ENCODE measurements at places on chromosomes 1 and 21.

GRCh38 chr1:43522776-43523480 lies 7.8 kb upstream of the PTPRF start:
- DNase-seq = no peak

DNA sequence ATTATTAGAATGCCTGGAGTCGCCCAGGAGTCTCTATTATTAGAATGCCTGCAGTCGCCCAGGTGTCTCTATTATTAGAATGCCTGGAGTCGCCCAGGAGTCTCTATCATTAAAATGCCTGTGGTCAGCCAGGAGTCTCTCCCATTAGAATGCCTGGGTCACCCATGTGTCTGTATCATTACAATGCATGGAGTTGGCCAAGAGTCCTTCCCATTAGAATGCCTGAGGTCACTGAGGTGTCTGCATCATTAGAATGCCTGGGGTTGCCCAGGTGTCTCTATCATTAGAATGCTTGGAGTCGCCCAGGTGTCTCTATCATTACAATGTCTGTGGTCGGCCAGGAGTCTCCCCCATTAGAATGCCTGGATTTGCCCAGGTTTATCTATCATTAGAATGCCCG lies 66.9 kb downstream of the RNF187 start:
- no peak for DNase-seq

GRCh38 chr1:224730540-224730939 lies 114.4 kb downstream of the CNIH3 start:
- DNase-seq = no peak

DNA sequence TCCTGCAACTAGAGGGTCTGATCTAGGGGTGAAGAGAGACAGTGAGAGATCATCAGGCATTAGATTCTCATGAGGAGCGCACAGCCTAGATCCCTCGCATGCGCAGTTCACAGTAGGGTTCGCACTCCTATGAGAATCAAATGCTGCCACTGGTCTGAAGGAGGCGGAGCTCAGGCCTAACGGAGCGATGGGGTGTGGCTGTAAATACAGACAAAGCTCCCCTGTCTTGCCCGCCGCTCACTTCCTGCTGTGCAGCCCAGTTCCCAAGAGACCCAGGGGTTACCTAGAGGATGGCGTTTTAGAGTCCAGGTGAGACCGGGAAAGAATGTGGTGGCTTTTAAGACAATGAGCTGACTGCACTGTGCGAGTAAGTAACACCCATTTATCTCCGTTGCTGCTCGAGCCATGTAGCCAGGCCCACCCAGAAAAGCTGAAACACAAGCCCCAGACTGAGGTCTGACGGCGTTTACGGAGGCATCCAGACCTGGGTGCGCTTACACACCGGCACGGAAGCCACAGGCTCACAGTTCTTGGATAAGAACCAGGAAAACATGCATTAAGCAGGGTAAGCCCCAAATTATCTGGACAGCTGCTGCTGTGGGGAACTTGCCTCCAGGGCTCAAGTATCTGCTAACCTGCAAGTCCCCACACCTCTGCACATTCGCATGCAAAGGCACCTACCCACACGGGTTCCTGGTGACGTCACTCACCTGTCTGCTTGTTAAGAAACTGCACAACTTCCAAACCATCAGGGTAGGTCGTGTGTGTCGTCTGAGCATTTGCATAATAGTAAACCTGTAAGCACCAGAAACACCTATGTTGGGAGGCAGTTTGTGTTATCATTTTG lies 12.5 kb downstream of the TCP10L start:
- no peak for DNase-seq

DNA sequence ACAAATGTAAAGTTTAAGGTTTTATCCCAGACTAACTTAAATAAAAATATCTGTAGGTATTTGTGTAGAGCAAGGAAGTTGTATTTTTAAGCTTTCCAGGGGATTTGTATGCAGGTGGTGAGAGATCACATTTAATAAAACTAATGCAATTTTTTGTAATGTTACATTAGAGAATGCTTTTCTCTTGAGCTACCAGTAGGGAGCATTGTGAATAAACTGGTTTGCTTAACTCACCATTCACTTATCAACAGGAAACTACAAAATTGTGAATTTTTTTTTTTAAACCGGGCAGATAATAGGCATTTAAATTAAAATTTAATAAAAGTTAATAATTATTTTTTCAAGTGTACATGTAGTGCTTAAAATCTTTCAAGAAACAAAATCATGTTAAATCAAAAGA lies 78.6 kb downstream of the IVNS1ABP start:
- no peak for DNase-seq

DNA sequence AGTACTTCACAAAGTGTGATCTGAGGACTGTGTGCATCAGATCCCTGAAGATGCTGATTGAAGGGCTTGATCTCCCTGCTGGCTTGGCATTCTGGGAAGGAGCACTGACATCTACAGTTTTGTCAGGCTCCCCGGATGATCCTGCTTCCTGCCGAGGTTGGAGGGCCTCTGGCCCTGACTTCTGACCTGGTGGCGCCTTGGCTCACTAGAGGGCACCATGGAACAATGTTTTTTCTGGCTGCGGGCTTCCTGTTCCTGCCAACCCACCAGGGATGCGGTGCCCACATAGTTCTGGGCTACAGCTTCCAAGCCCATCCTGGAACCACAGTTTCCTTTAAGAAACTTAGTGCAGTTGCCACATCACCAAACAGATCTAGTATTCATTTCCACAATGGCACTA lies 38.8 kb upstream of the RASAL2 start:
- no peak for DNase-seq

GRCh38 chr1:31366796-31367195 lies 6.1 kb downstream of the FABP3 start:
- no peak for DNase-seq

DNA sequence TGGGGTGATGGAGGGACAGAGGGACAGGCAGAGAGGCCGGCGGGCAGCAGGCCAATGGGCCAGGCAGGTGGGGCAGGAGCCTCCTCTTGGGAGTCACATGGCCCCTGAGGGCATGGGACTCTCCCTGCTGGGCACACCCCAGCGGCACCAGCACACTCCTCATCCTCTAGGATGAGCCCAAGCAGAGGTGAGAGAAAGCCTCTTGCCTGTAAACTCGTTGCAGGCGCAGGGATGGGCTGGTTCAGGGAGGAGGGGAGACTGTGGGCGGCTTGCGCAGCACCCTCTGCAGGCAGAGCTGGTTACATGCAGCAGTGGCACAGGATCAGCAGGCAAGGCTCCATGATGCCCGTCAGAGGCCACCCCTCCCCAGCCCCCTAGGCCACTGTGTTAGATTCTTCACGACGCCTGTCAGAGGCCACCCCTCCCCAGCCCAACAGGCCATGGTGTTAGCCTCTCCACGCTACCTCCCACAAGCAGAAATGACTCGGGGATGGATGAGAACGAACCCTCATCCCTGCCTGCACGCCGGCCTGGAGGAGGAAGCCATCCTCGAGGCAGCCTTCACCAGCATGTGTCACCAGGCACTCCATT lies 209.7 kb upstream of the VAMP3 start:
- DNase-seq = no peak

GRCh38 chr21:36804874-36805611 lies 106.1 kb downstream of the SIM2 start:
- DNase-seq = no peak

DNA sequence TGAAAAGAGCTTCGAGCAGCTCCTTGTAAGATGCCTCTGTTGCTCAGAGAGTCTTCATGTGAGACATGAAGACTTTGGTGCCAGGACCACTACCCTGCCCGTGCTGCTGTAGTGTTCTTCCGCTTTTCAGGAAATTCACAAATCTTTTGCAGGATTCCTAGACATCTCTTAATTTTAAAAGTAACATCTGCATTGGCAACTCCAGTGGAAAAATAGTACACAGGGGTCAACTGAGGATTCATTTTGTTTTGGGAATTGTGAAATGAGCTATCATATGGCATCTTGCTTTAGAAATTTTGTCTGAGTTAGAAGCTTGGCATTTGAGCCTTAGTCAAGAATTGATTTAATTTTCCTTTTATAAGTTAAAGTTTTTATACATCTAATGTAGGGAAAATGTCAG lies 7.2 kb downstream of the PRDM2 start:
- no peak for DNase-seq

DNA sequence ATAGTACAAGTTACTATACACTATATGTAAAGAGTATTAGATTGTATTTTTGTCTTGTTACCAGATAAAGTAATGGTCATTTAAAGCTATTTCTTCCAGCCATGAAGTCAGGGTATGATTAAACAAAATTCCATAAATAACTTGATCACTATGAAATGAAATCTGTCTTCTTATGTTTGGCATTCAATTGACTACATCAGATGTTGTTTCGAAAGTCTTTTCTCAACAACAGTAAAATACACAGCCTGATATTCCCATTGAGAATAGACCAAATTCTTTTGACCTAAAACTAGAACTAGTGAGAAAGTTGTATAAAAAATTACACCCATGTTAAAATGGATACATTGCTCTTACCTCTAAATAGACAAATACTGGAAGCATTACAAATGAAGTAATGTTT lies 134.6 kb upstream of the ADAMTS5 start:
- no peak for DNase-seq

GRCh38 chr1:220680085-220680687 lies 10.0 kb upstream of the C1orf115 start:
- DNase-seq = no peak

GRCh38 chr1:43348343-43348808 lies 10.4 kb upstream of the CDC20 start:
- DNase-seq = no peak

- no peak for DNase-seq
Observed at GRCh38 chr1:54853793-54854370, 33.1 kb downstream of the DHCR24 start.

DNA sequence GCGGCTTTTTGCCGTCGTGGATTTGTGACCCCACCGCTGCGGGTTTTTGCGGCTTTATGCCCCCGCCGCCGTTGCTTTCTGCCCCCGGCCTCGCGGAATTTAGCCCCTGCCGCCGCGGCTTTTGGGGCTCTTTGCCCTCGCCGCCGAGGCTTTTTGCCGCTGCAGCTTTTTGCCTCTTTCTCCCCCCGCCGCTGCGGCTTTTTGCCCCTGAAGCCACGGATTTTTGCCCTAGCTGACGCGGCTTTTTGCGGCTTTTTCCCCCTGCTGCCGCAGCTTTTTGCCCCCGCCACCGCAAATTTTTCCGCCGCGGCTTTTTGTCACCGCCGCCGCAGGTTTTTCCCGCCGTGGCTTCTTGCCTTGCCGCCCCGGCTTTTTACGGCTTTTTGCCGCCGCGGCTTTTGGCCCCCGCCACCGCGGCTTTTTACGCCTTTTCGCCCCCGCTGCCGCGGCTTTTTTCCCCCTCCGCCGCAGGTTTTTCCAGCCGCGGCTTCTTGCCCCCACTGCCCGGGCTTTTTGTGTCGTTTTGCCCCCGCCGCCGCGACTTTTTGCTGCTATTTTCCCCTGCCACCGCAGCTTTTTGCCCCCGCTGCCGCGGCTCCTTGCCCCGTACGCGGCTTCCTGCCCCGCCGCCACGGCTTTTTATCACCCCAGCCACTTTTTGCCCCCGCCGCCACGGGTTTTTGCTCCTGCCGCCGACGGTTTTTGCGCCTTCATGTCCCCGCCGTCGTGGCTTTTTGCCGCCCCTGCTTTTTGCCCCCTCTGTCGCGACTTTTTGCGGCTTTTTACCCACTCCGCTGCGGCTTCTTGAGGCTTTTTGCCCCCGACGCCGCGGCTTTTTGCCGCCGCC lies 3933.6 kb downstream of the SRGAP2C start:
- no peak for DNase-seq

DNA sequence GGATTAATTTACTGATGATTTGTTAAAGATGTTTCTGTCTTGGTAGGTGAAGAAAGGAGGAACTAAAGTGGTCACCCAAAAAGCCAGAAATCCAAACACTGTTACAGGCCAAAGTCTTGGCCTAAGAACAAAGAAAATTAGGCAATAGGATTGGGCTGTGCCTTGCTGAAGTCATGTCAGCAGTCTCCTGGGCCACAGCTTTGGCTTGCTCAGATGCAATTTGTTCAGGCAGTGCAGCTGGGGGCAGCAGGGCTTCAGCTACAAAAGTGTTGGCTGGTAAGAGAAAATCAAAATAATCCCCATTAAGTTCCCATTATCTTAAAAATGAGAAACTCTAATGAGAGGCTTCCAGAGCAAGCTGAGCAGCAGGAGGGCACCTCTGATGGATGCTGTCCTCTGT lies 14.0 kb upstream of the RAP1A start:
- DNase-seq = no peak

DNA sequence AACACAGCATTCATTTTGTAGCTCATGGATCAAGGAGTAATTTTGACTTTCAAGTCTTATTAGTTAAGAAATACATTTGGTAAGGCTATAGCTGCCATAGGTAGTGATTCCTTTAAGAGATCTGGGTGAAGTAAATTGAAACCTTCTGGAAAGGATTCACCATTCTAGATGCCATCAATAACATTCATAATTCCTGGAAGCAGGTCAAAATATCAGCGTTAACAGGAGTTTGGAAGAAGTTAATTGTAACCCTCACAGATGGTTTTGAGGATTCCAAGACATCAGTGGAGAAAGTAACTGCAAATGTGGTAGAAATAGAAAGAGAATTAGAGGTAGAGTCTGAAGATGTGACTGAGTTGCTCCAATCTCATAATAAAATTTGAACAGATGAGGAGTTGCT lies 216.6 kb downstream of the GREM2 start:
- no peak for DNase-seq

- no peak for DNase-seq
Observed at GRCh38 chr1:25223471-25223870, 8.8 kb downstream of the SYF2 start.

DNA sequence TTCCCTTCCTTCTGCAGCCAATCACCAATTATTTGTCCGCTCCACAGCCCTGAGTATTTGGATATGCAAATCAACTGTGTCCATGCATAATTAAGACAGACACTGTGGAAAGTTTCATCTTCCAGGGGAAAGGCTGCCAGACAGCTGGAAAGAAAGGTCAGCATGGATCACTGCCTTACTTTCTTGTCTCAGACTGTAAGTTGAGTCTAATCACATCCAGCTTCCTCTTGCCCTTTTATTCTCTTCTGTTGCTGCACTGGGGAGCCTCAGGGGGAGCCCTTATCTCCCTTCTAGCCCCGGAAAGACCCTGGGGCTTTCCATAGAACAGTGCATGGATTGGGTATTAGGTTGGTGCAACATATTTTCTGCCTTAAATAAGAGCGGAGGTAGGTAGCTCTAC lies 182.9 kb downstream of the OMA1 start:
- DNase-seq = no peak

- DNase-seq = no peak
Observed at GRCh38 chr1:17281775-17282181, 26.2 kb upstream of the PADI4 start.

- no peak for DNase-seq
Observed at GRCh38 chr1:200337831-200338230, 72.0 kb downstream of the ZNF281 start.

- no peak for DNase-seq
Observed at GRCh38 chr1:168845140-168845539, 116.1 kb upstream of the DPT start.

DNA sequence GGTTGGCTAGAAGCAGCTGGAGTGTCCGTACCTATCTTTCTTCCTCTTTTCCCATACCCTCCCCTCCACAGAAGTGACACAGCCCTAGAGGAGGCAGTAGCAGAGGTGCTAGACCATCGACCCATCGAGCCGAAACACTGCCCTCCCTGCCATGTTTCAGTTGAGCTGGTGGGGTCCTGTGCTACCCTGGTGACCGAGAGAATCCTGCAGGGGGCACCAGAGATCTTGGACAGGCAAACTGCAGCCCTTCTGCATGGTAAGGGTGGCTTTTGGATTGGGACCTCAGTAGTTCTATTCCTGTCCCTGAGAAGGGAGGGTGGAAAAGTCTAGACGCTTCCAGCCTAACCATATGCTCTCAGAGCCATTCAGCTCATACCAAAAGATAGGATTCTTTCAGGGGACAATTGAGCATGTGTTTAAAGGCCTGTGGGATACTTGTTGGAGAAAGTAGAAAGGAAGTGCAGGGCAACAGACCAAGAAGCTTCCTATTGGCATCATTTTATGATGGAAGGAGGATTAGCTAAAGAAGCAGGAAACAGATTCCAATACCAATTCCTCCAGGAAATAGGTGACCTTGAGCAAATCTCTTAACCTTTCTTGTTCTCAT lies 11.7 kb upstream of the BNIPL start:
- DNase-seq = peak; percentile 33

Data from activated naive CD4-positive, alpha-beta T cell (primary cell).